ENCODE measurements at places on chromosomes 12 and 14.

- DNase-seq: no peak
These were observed 413.2 kb downstream of the SOX5 start for GRCh38 chr12:23536293-23536692.

DNA sequence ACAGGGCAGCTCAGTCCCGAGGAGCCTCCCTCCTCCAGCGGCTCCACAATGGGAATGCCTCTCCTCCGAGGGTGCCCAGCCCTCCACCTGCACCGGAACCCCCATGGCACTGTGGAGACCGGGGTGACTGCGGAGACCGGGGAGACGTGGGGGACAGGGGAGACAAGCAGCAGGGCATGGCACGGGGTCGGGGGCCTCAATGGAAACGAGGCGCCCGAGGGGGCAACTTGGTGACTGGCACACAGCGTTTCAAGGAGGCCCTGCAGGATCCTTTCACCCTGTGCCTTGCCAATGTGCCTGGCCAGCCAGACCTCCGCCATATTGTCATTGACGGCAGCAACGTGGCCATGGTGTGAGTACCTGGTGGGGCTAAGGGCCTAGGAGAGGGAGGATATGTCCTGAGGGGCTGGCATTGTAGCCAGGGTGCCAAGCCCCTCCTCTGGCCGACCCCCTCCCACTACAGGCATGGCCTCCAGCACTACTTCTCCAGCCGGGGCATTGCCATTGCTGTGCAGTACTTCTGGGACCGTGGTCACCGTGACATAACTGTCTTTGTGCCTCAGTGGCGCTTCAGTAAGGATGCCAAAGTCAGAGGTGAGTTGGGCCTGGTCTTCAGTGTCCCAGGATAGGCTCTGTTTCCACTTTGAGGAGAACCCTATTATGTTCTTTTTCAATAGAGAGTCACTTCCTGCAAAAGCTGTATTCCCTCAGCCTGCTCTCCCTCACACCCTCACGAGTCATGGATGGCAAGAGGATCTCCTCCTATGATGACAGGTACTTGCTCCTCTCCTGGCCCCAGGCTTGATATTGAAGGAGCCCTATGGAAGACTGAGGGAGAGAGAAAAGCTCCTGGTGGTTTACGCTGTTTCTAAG, 2.7 kb downstream of the KHNYN start:
- DNase-seq: no peak

GRCh38 chr12:69765515-69765914, 26.9 kb downstream of the RAB3IP start:
- DNase-seq: no peak

DNA sequence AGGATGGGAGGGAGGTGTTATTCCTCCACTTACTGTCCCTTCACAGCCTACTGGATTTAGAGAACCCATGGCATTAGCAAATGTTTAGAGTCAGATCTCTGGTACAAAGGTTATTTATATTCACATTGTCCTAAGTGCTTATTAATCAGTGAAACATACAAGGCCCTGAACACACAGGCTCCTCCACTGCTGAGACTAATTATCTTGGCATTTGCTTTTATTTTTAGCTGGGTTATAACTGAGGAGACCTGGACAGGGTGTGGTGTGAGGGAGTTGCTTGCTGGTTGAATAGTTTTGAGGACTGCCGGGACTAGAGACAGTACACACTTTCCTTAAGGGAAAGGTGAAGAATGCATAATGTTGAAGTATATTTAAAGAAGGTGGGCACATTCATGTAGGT, 77.5 kb downstream of the FIGNL2 start:
- no peak for DNase-seq

DNA sequence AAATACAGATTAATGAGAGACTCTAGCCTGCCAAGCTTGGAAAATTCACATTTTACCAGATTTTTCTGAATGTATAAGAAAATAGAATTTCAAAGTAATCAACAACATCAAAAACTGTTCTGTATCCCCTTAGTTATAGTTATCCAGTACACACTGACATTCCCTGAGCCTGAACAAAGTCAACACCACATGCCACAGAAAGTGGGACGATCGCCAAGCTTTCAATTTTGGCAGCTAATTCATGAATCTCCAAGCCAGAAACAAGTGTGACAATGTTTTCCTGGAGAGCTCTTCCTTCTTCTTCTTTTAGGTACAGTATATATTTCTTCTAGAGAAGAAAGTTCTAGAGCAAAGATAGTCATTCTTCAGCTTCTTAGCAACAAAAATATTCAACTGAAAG, 290.2 kb downstream of the PRKD1 start:
- DNase-seq: no peak

GRCh38 chr12:13992585-13992984, 11.2 kb upstream of the GRIN2B start:
- DNase-seq: no peak

DNA sequence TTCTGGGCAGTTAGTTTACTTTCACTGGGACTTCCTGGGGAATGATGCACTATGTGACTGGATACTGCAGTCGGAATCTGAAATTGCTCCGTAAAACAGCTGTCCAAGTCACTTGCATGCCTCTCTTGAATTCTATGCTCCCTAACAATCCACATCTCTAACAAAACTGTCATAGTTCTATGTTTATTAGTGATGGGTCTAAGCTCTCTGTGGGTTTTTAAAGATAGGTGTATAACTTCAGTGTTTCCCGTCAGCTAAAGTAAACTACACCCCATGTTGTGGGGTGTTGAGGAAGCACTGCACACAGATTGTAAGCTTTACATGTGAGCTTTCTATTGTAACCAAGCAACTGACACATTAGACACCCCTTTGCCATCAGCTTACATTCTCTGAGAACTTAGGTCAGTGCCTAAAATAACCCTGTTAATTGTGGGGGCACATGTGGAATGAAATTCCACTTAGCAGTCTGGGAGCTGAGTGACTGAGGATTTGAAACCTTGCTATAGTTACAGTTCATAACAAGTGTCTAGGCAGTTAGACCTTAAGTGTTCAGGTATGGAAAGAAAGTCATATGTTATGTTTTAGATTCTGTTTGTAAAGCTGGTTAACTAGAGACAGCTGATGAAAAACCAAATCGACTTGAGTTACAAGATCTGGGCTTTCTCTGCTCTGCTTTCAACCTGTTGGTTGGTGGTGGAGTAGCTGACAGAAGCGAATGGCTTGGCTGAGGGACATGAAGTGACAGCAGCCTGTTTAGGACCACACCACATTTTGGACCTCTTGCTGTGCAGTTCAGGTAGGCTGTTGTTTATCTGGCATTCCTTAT, 165.7 kb downstream of the AKAP6 start:
- no peak for DNase-seq

- DNase-seq: no peak
These were observed 94.7 kb upstream of the OR4E1 start for GRCh38 chr14:21768116-21768874.

- DNase-seq: no peak
These were observed 210.1 kb upstream of the PLXNC1 start for GRCh38 chr12:93938317-93938716.

DNA sequence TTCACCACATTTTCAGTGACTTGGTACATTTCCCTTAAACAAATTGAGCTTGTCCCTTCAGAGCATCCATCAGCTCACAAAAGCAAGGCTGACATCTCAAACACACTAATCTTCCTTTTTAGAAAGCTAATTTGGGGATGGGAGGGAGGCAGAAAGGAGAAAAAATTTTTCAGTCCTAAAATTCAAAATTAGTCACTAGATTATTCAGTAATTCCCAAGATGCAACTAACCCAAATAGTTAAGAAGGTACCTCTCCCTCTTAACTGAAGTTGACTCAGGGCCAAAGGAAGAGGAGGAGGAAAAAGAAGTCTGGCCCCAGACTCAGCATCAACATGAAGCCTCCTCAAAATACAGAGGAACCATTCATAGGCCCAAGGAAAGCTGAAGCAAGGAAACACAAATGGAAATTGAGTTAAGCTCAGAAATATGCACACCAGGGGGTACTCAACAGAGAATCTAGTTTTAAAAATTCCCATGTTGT, 21.7 kb downstream of the CBX5 start:
- no peak for DNase-seq

GRCh38 chr12:116540622-116541152, 18.5 kb upstream of the MAP1LC3B2 start:
- DNase-seq: no peak

- DNase-seq: no peak
These were observed 10.2 kb downstream of the EP400 start for GRCh38 chr12:131959641-131960589.
